Kidney (tissue), 22 donors: ENCODE measurements at places on chromosomes 7 and 10. TPM values are rescaled to one million over a fixed set of nuclear protein-coding genes. Genes with fewer than 3 reads are reported as not detected.

The COL26A1 gene
- 3.5 TPM for polyA plus RNA-seq

The NRCAM gene
- 16.8 TPM for polyA plus RNA-seq

The ATOH7 gene
- polyA plus RNA-seq, result 0.45 TPM

The EIF5AL1 gene
- 1.4 TPM for polyA plus RNA-seq

The WNT8B gene
- 0.60 TPM for polyA plus RNA-seq

The FANK1 gene
- 8.6 TPM for polyA plus RNA-seq

The CCDC7 gene
- 0.84 TPM for polyA plus RNA-seq

The HMX3 gene
- not detected for polyA plus RNA-seq

The SKIDA1 gene
- 0.71 TPM for polyA plus RNA-seq

The CYP2C19 gene
- not detected for polyA plus RNA-seq

The POU6F2 gene
- not detected for polyA plus RNA-seq

The OLAH gene
- polyA plus RNA-seq, result 0.52 TPM

The PODXL gene
- polyA plus RNA-seq, result 150 TPM

The PNLIP gene
- not detected for polyA plus RNA-seq
